CD4-positive, alpha-beta T cell treated with Interleukin-4 for 1 hour (primary cell): ENCODE measurements at places on chromosomes 13 and 19.

DNA sequence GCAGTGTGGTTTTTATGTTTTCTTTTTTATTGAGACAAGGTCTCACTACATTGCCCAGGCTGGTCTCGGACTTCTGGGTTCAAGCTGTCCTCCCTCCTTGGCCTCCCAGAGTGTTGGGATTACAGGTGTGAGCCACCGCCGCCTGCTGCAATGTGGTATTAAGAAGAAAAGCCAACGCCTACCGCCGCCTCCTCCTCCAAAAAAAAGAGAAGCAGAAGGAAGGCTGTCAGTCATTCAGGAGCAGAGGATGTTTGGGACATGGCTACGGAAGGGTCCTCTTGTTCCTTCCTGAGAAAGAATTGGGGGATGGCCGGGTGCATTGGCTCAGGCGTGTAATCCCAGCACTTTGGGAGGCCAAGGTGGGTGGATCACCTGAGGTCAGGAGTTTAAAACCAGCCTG is 1.2 kb downstream of the PPP1R37 start:
- DNase-seq = no peak

GRCh38 chr13:41345914-41346589 is 35.0 kb downstream of the NAA16 start:
- no peak for DNase-seq

DNA sequence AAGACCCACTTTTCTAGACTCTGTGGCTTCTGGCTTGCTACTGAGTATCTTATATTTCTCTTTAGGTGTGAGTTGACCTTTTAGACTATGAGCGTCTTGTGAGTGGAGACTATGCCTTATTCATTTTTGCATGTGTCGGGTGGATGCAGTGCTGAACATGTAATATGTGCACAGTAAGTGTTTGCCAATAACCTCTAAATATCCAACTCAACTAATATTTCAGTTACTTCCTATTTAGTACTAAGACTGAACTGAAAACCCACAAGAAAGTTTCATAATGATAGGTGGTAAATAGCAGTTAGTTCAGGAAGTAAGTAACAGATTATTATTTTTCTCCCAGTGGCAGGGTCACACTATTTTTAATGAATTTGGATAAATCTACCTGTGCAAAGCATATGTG is 269.3 kb downstream of the KCNRG start:
- DNase-seq = no peak

DNA sequence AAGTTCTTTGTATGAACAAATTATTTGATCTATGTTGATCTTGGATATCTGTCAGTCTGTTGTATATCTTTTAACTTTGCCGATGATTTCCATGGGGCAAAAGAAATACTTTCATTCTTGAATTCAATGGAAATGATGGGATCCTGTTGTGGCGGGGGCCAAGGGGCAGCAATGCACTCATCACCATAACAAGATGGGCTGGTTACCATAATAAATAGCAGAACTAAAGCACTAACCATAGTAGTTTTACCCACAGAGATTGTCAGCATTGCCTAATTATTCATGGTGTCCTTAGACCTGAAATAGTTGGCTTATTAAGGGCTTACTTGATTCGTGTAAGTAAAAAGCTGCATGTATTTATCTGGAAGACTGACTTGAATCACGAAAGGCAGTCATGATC is 309.6 kb downstream of the RFC3 start:
- DNase-seq = no peak

GRCh38 chr13:61891401-61891800 is 475.8 kb upstream of the PCDH20 start:
- DNase-seq = no peak

DNA sequence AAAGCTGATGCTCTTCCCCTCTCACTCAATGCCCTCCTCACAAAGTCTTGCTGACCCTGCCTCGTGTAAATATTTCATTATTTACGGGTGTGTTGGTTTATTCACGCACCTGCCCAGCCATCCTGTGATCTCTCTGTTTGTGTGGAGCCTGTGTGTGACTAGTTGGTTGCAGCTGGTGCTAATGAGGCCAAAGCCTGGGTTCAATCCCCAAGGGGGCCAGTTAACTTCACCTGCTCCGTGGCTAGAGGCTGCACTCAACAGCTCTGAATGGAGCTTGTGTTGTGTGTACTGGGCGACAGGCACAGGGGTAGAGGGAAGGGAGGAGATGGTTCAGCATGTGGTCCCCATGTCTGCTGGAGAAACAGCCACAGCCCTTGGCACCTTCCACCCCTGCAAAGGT is 109.5 kb downstream of the DNAJC15 start:
- DNase-seq = no peak

DNA sequence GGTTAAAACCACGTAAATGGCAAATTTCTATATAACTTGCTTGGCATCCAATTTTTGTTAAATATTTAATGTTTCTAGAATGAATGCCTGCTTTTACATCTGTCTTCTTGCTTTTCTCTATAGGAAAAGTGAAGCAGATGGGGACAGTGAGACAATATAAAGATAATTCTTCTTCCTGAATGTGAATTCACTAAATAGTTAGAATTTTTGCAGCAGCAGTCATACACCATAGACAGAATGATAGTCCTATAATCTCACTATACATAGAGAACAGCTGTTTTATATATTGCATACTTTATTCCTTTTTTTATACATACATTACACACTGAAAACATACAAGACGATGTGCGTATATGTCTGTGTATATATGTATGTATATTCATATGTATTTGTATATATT is 1127.3 kb downstream of the PCDH9 start:
- no peak for DNase-seq

- DNase-seq = no peak
Observed at GRCh38 chr13:21124852-21125251, 51.5 kb downstream of the SKA3 start.

GRCh38 chr19:33493401-33494275 is 28.0 kb downstream of the PEPD start:
- DNase-seq = no peak
